Activated CD4-positive, alpha-beta T cell treated with anti-CD3 and anti-CD28 coated beads, Interleukin-2, amount 50 U/mL, for 48 hours (primary cell): ENCODE measurements at places on chromosomes 7 and 10.
A peak's percentile ranks its signal among the peaks of the same experiment; 100 is the strongest.

GRCh38 chr7:34107276-34107675 lies 201.9 kb downstream of the BMPER start:
- no peak for DNase-seq

DNA sequence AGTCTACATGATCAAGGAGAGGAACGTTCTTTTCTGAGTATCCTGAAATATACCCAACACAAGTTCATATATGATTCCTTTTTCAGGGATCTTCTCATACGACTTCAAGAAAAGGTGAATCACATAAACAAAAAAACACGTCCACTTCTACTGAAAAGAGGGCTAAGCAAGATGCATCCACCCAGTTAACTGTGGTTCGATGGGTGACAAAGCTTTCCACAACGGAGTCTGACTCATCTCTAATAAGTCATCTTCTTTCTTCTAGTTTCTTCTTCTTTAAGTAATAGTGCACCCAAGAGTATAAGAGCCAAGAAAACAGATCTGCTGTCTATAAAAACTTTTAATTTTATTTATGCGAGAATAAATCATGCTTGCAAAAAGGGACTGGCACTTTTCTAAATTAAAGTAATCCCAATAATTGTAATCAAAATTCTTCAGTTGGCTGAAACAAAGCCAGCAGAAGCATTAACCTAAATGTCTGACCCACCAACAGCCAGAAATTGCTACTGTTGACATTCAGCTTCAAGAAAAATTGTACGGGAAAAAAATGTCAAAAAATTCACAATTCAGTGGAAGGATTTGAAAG lies 146.9 kb upstream of the ANK3 start:
- no peak for DNase-seq

DNA sequence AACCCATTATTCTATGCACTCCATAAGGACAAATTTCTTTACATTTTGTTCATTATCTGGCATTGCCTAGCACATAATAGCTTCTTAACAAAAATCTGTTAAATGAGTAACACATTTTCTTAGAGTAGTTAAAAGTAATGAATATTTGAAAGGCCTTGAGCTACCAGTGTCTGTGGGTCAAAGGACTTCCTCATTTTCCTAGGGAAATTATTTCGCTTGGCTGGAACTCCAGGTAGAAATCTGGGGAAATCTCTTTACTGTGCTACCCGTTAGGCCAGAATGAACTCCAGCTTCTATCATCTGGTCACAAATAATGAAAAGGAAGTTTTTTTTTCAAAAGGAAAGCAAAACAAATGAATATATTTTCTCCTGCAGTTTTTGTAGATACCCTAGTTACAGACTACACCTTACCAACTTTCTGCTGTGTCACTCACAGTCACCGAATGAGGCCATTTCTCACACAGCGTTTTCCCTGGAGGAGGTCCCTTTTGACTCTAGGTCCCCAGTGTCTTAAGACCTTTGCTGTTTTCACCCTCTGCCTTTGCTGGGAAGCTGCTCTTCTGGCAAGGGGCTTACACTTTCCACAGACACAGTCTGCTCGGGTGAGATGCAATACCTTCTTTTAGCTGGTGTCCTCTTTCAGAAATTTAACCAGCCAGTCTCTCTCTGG lies 1.6 kb downstream of the SAMD9L start:
- peak; percentile 10 for DNase-seq

DNA sequence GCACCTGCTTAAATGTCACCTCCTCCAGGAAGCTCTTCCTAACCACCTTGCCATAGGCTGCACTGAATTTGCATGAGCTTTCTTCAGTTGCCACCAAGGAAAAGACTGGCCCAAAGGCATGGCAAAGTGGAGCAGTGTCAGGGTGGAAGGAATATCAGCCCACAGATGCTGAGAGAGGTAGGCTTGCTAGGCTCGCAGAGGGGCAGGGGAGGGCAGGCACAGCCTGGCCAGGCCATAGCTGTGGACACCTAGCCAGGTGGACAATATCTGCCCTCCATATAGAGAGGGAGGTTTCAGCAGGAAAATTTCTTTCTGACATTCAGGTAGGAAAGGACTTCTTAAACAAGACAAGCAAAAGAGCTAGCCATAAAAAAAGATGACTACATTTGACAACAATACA lies 166.3 kb downstream of the GRID1 start:
- no peak for DNase-seq

DNA sequence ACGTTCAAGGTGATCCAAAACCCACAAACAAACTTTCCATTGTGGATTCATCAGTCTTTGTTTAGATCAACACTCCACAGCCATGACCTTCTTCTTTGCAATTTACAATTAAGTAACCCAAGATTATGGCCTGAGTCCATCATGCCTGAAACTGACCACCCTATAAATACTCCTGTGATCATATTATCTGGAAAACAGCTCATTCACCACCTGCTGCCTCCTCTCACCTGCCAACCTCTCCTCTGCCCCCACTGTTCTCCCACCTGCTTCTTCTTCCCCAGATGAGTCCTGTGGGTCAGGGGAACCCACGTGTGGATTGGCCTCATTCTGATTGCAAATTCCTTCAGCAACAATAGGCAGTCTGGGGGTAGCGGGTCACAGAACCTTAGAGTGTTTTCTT lies 81.4 kb downstream of the ABLIM1 start:
- no peak for DNase-seq

DNA sequence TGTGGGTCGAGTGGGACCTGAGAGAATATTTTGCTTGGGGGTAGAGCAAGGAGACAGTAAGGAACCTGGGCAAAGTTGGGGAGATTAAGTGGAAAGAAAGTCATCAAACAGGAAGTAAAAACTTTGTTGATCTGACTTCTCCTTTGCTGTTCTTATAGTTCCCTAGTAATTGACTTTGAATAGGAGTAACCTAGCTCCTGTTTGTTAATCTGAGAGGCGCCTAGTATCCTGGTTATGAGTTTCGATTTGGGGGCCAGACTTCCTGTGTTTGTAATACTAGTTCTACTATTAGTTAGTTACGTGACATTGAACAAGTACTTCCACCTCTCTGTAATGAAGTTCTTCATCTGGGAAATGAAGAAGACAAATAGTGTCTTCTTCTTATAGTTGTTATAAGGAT lies 99.1 kb downstream of the ZNF365 start:
- no peak for DNase-seq

- no peak for DNase-seq
Observed at GRCh38 chr10:122386514-122386913, 12.0 kb downstream of the PLEKHA1 start.

- DNase-seq, result peak; percentile 20
Observed at GRCh38 chr7:5421714-5422395, 1.8 kb downstream of the TNRC18 start.

DNA sequence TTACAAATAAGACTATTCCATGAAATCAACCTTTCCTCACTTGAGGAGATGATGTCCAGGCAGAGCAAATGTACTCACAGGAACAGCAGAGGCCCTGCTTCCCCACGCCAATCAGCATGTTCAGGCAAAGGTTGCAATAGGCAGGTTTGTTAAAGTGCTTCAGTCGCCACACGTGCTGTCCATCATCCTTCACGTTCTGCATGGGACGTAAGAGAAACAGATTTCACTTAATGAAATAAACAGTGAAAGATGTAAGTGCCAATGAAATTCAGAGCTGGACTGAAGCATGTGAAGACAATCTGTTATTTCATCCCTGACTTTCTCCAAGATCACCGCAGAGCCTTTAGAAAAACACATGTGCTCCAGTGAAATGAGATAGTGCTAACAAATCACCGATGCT lies 217.4 kb downstream of the DGKB start:
- no peak for DNase-seq

DNA sequence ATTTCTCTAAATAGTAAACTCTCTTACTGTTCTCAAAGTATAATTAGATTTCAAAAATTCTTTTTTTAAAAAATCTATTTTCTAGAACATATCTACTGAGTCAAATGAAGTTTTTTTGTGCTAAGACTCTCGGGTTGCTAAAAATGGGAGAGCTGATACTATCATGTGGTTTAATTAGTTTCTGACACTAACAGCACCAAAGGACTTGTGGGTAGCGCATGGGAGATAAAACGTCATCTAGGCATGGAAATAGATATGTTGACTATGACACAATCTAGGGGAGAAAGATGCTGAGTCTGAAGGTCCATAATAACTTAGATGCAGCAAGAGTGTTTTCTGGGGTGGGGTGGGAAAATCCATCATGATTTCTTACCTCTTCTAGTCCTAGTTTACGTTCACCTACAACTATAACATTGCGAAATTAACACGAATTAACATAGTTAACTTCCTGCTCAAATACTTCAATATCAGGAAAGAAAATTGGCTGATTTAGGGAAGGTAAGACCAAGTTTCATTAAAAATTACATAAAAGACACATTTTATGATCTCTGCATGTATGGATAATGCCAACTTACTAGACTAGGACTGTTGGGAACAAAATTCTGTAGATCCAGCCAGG lies 14.3 kb upstream of the ARMC3 start:
- no peak for DNase-seq

GRCh38 chr7:27802999-27803398 lies 63.0 kb downstream of the TAX1BP1 start:
- DNase-seq, result no peak

DNA sequence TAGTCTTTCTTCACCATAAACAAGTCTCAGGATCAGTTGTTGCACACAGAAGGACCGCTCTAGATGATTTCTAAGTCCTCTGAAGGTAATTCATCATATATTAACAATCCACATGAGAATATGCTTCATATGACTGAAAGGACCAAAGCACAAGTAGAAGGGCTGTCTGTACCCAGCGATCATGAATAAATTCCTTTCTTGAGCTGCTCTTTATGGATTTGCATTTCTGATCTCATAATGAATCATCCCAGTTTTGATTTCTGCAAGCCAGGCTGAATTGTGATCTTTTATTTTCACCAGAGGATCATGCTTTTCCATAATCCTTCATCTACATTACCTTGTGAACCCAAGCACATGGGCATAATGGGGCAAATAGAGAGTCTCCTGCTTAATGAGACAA lies 675.6 kb downstream of the MAGI2 start:
- DNase-seq, result no peak

DNA sequence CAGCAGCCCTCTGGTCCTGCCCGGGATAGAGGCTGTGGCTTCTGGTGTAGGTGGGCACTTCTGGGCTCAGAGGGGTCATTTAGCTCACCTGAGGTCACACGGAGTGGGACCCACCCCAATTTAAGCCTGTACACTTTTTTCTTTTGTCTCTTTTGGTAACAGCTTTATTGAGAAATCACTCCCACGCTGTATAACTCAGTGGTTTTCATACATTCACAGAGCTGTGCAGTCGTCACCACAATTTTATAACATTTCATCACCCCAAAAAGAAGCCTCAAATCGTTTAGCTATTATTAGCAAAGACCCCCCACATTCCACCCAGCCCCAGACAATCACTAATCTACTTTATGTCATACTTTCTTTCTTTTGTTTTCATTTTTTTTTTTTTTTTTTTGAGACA lies 62.3 kb downstream of the LHPP start:
- no peak for DNase-seq

DNA sequence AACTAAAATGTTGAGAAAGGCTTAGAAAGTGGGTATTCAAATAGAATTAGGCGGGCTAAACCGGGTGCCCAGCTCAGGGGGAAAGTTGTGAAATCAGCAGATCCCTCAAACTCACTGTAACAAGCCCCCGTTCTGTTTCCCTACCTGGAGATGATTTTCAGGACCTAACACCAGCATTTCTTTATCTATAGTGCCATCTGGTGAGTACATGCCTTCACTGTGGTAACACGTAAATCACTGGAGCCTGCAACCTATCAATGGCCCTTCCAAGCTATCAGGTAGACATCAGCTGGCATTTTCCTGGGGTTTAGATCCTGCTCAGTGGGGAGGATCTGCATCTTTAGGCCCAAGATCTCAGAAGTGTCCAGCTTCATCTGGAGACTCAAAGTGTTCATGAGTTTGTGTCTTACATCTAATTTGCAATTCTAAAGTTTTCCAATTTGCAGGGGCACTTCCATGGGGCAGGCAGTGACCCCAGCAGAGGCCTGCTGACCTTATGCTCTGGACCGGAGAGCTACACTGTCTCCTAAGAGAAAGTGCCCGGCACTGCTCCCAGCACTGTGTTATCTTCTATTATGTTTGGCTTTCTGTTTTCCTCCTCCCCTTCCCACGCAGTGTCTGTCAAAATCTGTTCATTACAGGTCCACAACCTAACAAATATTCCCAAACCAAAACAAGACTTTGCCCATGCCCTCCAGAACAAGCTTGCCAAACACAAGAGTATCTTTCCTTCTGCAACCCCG lies 132.5 kb downstream of the LSM5 start:
- DNase-seq, result no peak

DNA sequence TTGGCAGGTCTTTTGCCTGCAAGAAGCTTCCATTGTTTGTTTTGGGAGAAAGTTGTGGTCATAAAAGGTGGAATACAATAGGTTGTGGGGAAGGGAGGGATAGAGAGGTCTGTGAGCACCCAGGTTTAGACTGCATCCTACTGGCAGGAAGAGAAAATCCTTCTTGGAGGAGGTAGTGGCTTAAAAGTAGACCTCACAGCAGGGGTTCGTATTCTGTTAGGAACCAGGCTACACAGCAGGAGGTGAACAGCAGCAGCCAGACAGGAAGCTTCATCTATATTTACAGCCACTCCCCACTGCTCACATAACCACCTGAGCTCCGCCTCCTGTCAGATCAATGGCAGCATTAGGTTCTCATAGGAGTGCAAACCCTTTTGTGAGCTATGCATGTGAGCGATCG lies 245.3 kb downstream of the NSUN6 start:
- no peak for DNase-seq

DNA sequence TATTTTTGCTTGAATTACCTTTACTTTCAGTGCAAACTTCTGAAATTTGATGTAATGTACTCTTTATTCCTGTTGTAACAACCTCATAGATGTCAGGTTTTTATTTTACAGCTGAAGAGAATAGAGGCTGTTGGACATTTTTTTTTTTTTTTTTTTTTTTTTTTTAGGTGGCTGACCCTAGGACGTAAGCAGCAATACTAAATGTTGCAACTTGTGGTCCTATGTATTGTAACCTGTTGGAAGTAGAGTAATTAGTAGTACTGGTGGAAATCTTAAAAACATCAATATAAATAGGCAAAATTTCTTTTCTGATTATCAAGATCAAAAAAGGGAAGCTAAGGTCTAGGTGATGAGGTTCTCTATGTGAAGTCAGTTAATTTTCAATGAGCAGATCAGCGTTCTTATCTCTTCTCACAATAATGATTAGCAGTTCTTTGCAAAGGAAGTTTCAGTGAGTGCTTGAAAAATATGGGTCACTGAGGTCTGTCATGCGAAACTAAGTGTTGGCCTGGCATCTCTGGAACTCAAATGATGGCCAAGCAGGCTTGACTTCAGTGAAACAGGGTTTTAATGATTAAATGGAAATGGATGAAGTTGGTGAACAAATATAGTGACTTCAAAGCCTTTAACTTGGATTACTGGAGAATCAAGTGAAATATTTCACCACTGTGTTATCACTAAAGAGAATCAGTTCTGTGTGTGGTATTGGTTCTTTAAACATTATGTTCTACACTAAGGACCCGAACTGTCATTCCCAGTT lies 42.7 kb downstream of the BICC1 start:
- DNase-seq, result no peak

DNA sequence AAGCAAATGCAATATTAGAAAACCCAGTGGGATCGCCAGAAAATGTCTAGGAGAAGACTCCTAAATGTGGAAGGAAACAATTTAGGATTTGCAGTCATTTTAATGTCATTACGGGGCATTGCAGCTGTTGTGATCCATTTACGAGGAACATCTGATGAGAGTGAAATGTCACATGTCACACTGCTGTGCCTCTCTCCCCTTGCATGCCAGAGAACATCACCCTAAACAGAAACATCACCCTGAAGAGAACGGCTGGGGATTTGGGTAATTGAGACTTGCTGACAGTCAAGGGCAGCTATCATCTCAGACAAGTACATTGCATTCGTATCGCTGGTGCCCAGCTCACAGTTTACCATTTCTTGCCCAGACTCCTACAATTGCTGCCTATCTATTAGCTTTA lies 785.7 kb upstream of the POM121L12 start:
- no peak for DNase-seq

- no peak for DNase-seq
Observed at GRCh38 chr10:124318076-124318475, 100.6 kb downstream of the OAT start.
